Daoy (cell line): ENCODE measurements at places on chromosomes 12 and 14. TPM values are rescaled to one million over a fixed set of nuclear protein-coding genes. Genes with fewer than 3 reads are reported as not detected.

The CDKN1B gene
- 29.7 and 41.9 TPM in 2 replicates for total RNA-seq

DNA sequence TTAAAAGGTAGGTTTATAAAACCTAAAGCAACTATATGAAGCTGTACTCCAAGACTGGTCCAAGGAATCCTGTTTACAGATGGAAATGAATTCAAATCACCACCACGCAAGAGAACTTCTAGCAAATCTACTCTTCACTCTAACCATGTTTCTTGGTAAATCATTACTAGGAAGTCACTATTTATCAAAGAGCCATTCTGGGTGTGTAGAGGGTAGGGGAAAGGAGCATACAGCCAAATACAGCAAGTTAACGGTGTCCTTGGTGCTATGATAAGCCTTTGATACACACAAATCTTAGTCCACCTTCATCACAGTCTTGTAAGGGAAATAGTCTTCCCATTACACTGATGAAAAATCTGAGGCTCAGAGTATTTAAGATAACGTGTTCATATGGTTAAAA lies 16.8 kb downstream of the NIN start:
- DNase-seq: no peak

The CCDC60 gene
- not detected in 2 replicates for total RNA-seq

GRCh38 chr14:50977863-50978528 lies 33.7 kb upstream of the PYGL start:
- no peak for DNase-seq

The IL31 gene
- not detected in 2 replicates for total RNA-seq
